Upper lobe of right lung (tissue), 1 donor: ENCODE measurements at places on chromosomes 16 and 17. TPM values are rescaled to one million over a fixed set of nuclear protein-coding genes. Genes with fewer than 3 reads are reported as not detected.

Gene PYDC1
- not detected for total RNA-seq

Gene CCL23
- 26.5 TPM for total RNA-seq

GRCh38 chr16:679814-680624 is at the start of gene STUB1:
TSS of gene STUB1 (plus strand) at chr16:680410. CDS start at chr16:680526, 116 bp downstream.
- H3K36me3 ChIP-seq, result peaks cover 17% of the 10 kb centered on the region
- DNase-seq, result peak; percentile 94
- H3K4me3 ChIP-seq, result peak within 1 kb of the TSS; percentile 70
- peaks cover 30% of the 10 kb centered on the region for H3K4me1 ChIP-seq

Gene ENGASE
- 58.2 TPM for total RNA-seq

GRCh38 chr16:27230562-27231001 is 27.3 kb downstream of the KDM8 start:
- peaks cover 24% of the 10 kb centered on the region for H3K36me3 ChIP-seq
- DNase-seq, result no peak
- no peak overlapping the region for H3K27ac ChIP-seq
- H3K4me1 ChIP-seq, result peaks cover 27% of the 10 kb centered on the region

GRCh38 chr16:85543536-85543935 is 69.6 kb upstream of the GSE1 start:
- no peak overlapping the region for H3K27ac ChIP-seq
- H3K4me1 ChIP-seq, result peaks cover 3% of the 10 kb centered on the region
- no peak overlapping the region for H3K4me3 ChIP-seq

- no peak overlapping the region for H3K27ac ChIP-seq
- no peak for DNase-seq
- H3K36me3 ChIP-seq, result no peaks in the 10 kb centered on the region
- H3K4me3 ChIP-seq, result no peak overlapping the region
- no peaks in the 10 kb centered on the region for H3K4me1 ChIP-seq
These were observed 135.3 kb downstream of the UTP18 start for GRCh38 chr17:51395621-51396020.

Gene HSD17B2
- total RNA-seq, result 3.1 TPM

GRCh38 chr17:371583-371982 is 19.0 kb upstream of the RPH3AL start:
- no peaks in the 10 kb centered on the region for H3K4me1 ChIP-seq
- no peak for DNase-seq
- no peak overlapping the region for H3K4me3 ChIP-seq
- H3K36me3 ChIP-seq, result no peaks in the 10 kb centered on the region

Gene SYCE1L
- 6.2 TPM for total RNA-seq

Gene CORO1A
- total RNA-seq, result 70.0 TPM

DNA sequence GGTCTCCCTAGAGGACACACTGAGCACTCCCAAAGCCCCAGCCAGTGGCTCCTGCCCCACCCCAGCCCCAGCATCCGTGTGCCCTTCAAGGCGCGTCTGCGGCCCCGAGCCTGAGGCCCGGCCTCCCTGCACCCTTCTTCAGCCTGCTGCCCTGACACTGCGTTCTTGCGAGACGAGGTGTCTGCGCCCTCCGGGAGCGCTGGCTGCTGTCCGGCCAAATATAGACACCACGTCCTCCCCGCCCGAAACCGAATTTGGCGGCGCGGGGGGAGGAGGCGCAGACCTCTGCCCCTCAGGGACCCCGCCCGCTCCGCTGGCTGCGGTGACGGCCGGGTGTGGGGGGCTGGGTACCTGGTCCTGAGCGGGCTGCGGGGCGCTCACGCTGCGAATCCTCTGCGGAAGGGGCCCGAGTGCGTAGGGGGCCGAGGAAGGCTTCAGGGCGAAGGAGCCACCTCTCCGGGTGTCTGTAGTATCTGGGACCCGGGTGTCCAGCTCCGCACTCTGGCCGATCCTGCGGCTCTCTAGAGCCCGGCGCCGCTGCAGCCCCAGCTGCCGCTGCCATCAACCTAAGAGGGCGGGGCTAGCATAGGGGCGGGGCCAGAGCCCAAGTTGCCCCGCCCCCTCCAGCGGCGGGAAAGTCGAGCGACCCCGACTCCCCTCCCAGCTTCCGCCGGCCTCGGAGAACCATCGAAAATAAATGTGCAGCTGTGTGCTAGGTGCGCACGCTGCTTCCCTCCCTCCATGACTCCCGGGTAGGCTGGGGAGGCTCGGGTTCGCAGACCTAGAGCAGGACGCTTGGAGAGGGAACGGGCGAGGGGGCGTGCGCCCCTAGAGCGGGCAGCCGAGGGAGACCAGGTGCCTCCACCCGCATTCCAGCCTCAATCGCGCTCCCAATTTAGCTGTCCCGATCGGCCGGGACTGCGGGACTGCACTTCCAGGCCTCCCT is at the start of gene CORO6:
Gene CORO6 (minus strand): TSS at position 576 of the 946 bp plus-strand sequence. CDS start 1,491 bp downstream, outside the sequence.
- no peaks in the 10 kb centered on the region for H3K27me3 ChIP-seq
- DNase-seq, result peak; percentile 75
- H3K36me3 ChIP-seq, result no peaks in the 10 kb centered on the region
- H3K4me3 ChIP-seq, result peak within 1 kb of the TSS; percentile 76
- peaks cover 20% of the 10 kb centered on the region for H3K4me1 ChIP-seq

Gene KRTAP2-2
- not detected for total RNA-seq

DNA sequence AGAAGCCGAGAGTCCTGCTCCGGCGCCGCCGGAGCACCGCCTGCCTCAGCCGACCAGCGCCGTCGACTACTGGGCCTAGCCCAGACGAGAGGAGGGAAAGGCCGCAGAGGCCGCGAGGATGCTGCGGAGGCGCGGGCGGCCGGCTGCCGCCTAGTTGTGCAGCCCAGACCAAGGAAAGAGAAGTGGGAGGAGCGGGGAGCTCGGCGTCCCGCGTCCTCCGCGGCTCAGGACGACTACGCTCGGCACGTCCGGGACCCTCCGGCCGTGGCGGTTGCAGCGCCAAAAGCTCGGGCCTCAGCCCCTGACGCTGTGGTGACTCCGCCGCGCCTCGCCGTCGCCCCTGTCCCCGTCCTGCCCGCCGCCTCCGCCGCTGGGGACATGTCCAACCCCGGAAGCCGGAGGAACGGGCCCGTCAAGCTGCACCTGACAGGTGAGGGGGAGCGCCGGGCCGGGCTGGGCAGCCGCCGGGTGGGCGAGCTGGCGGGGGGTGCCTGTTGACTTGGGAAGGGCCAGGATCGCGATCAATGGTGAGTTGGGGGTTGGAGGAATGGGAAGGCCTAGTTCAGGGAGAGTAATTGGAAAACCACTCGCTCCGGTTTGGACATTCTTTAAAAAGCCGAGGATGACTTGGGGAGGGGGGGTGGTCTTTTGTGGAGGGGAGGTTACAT is 37.7 kb downstream of the RNF135 start:
- H3K27me3 ChIP-seq, result no peaks in the 10 kb centered on the region
- no peaks in the 10 kb centered on the region for H3K36me3 ChIP-seq
- DNase-seq, result peak; percentile 88
- H3K4me1 ChIP-seq, result peaks cover 3% of the 10 kb centered on the region
- H3K27ac ChIP-seq, result peak overlapping the region; percentile 83

Gene CACNG3
- total RNA-seq, result not detected

Gene C17orf100
- total RNA-seq, result 1.3 TPM

DNA sequence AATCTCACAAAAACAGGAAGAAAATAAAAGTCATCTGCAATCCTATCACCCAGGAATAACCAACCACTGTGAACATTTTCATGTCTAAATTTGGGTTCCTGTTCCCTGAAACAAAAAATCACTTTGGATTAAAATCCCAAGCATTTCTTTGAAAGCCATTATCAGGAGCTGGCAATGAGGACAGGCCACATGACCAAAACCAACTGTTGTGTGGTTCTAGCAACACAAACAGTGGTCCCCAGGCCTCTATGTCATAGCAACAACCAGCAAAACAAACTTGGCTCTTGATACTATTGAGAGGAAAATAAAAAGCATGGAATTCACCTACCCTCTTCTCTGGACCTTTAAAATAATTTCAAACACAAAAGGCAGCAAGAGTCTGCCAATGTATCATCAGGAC is 252.5 kb downstream of the SLC39A11 start:
- H3K27me3 ChIP-seq, result no peaks in the 10 kb centered on the region
- no peaks in the 10 kb centered on the region for H3K4me1 ChIP-seq
- H3K27ac ChIP-seq, result no peak overlapping the region
- no peak overlapping the region for H3K4me3 ChIP-seq
- DNase-seq, result no peak

DNA sequence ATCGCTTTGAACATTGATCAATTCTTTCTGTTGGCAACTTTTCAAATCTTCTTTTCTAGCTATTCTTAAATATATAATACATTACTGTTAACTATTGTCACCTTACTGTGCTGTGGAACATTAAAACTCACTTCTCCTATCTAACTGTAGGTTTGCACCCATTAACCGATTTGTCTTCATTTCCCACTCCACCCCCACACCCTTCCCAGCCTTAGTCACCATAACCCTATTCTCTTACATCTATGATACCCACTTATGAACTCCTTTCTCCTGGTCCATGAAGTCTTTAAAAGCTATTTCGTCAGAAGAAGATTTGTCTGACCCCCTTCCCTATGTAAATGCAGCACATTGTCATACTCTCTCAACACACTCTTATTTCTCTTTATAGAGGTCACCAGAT is 993.4 kb upstream of the EEF2KMT start:
- no peak overlapping the region for H3K27ac ChIP-seq
- H3K27me3 ChIP-seq, result no peaks in the 10 kb centered on the region
- no peaks in the 10 kb centered on the region for H3K36me3 ChIP-seq
- no peak for DNase-seq
- H3K4me3 ChIP-seq, result no peak overlapping the region
- H3K4me1 ChIP-seq, result no peaks in the 10 kb centered on the region

Gene C17orf50
- not detected for total RNA-seq

Gene SLC35G6
- not detected for total RNA-seq

Gene SLC9A5
- total RNA-seq, result 2.4 TPM

Gene TERB1
- 0.26 TPM for total RNA-seq

Gene NPIPA3
- total RNA-seq, result 3.2 TPM

DNA sequence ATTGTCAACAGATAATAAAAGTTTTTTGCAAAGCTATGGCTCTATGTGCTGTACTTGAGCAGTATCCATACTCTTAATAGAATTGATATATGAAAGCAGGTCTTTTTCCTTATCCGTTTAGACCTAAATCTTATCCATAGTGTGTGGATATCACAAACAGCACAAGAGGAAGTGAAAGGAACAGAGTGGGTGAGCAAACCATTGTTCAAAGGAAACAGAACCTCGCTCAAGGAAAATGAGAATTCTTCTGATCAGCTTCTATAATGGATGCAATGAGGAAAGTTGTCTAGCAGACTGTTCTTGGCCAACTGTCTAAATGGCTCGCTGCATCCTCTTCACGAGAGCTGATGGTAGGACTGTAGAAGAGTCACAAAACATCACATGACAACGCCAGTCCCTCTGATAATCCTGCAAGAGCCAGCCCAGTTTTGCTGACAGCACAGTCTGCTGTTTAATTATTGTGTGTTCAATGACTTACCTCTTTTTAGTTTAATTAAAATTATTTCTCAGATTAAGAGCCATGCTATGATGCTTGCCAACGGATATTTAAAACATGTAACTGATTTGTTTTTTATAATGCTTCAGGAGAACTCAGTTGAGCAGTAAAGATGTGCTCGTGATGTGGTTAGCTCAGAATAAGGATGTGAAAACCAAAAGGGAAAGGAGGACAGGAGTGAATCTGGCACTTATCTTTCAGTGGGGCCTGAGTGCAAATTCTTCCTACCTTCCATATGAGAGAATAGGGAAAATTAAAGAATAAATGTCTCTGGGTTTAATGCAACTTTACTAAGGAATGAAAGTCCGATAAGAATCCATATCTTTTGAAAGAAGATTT is 38.5 kb downstream of the WWOX start:
- no peaks in the 10 kb centered on the region for H3K36me3 ChIP-seq
- no peaks in the 10 kb centered on the region for H3K27me3 ChIP-seq
- no peak for DNase-seq

- H3K27ac ChIP-seq, result no peak overlapping the region
- no peak overlapping the region for H3K4me3 ChIP-seq
- no peaks in the 10 kb centered on the region for H3K36me3 ChIP-seq
- no peaks in the 10 kb centered on the region for H3K27me3 ChIP-seq
These were observed 74.7 kb upstream of the TOX3 start for GRCh38 chr16:52621651-52622050.

DNA sequence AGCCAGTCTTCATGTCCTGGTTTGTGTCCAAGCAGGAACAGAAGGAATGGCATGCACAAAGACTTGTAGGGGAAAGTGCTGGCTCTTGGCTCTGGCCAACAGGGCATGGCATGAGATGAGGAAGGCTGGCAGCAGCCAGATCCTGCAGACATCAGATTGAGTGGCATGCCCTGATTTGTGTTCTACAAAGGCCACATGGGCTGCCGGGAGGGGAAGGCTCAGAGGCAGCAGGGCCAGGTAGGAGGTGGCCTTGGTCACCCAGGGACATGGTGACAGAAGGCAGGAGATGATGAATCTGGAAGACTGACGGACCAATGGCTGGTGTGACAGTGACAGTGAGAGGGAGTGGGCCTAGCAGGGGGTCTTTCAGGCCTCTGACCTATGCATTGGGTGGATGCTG is 33.7 kb downstream of the SMPD3 start:
- H3K36me3 ChIP-seq, result no peaks in the 10 kb centered on the region
- H3K4me1 ChIP-seq, result peaks cover 38% of the 10 kb centered on the region
- H3K4me3 ChIP-seq, result no peak overlapping the region
- no peak overlapping the region for H3K27ac ChIP-seq
- H3K27me3 ChIP-seq, result no peaks in the 10 kb centered on the region

Gene GPR139
- not detected for total RNA-seq

- no peak overlapping the region for H3K27ac ChIP-seq
- no peaks in the 10 kb centered on the region for H3K27me3 ChIP-seq
- DNase-seq, result no peak
- no peak overlapping the region for H3K4me3 ChIP-seq
- H3K4me1 ChIP-seq, result no peaks in the 10 kb centered on the region
These were observed 17.8 kb upstream of the HNF1B start for GRCh38 chr17:37762666-37763065.

DNA sequence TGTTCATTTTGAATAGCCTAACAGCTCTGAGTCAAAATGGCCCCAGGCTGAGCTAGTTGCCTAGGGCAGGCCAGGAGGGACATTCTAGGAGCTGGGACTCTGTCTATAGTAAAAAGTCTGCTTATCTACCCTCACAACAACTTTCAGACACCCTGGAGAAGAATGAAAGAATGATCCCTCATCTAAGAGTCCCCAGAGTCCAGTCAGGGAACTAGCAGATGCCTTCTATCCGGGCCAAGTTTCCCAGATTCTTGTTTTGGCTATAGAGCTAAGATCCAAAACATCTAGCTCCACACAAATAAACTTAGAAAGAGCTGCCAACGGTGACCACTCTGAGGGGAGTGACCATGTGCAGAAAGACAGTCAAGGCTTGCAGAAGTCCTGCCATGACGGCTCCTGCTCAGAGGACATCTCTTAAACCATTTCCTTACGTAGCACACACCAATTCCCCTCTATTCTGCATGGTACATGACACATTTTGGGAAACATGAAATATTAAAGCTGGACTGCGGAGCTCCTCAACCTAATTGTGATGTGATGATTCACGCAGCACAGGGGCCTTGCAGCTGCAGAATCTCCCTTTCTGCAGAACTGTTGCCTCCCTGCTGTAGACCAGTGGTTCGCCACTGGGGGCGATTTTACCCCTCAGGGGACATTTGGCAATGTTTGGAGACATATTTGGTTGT is 24.2 kb downstream of the FAM20A start:
- no peaks in the 10 kb centered on the region for H3K27me3 ChIP-seq
- peaks cover 32% of the 10 kb centered on the region for H3K4me1 ChIP-seq
- no peaks in the 10 kb centered on the region for H3K36me3 ChIP-seq
- H3K27ac ChIP-seq, result no peak overlapping the region

Gene CPNE7
- 4.8 TPM for total RNA-seq

Gene TBC1D28
- total RNA-seq, result not detected
